ENCODE measurements at places on chromosomes 4 and X. TPM values are rescaled to one million over a fixed set of nuclear protein-coding genes. Genes with fewer than 3 reads are reported as not detected.

DNA sequence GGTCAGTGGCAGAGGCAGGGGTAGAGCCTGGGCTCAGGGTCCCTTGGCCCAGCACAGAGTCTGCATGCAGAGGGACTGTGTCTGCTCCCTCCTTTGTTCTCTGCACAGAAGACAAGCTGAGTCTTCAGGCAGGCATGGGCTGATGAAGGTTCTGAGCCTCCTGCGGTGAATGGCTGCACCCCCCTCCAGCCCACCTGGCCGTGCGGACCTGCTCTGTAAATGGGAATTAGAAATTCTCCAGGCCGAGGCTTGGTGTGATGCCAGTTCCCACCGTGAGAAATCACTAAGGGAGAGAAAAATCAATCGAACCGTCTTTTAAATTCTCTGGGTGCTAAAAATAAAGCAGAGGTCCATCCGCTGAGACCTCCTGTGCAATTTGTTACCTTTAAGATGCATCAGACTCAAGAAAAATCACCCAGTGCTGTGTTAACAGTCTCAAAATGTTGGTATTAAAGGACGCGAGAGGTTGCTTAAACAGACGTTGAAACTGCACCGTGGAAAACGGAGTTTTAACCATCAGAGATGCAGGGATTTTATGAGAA is 96.0 kb downstream of the WFS1 start:
- DNase-seq, result no peak

DNA sequence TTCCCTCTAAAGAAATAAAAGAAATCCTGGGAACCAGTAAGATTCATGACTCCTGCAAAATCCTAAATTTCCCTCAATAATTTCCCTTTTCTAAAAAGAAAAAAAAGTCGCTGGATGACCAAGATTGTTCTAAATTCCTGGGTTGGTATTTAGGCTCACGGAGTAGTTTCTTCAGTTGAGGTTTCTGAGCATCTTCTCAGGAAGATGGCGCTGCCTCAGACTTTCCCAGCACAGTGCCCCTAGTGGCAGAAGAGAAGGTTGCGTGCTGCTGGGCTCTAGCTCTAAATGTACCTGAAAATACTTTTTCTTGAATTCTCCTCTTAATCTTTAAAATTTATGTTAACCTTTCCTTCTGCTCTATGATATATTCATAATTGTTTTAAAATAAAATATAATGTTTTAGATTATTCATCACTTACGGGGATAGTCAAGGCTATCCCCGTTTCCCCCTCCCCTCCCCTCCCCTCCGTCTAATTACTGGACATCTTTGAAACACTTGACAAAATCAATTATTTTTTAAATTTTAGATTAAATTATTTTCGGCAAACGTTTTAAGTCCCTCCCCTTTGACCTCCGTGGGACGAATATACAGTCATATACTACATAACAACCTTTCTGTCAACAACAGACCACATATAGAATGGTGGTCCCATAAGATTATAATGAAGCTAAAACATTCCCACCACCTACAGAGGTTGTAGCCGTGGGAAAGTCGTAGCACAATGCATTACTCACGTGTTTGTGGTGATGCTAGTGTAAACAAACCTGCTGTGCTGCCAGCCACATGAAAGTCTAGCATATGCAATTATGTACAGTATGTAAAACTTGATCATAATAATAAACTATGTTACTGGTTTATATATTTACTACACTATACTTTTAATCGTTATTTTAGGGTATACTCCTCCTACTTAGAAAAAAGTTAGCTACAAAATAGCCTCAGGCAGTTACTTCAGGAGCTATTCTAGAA is 41.0 kb upstream of the GATB start:
- no peak for DNase-seq

GRCh38 chr4:7626531-7626930 is 191.8 kb upstream of the PSAPL1 start:
- no peak for DNase-seq

GRCh38 chr4:142160509-142160908 is 524.1 kb downstream of the IL15 start:
- DNase-seq, result no peak

DNA sequence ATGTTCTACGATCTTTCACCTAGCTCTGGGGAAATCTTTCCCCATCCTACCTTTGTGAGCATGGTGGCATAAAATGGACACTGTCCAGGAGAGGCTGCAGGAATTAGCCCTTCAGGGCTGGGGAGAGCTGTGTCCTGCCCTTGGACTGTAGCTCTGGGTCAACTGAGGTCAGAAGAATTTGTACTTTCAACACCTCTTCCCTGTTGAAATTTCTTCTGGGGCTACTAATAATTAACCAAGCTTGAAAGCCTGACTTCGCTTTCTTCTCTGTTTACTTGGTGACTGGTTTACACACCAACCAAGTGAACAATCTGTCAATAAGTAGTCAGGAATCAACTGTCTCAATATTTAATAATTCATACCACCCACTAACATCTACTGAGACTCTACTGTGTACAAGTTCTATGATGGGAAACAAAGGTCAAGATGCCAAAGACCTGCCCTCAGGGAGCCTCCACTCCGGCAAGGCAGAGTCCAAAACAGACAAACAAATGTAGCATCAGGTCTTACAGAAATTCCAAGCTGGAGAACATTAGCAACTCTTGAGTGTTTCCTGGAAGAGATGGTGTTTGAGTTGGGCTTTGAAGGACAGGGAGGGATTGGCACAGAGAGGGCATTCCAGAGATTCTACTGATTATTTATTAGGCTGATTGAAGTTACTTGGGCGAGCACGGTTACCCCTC is 113.1 kb downstream of the ENPP6 start:
- DNase-seq, result peak; percentile 50

XIAP gene
- polyA plus RNA-seq, result 37.2 TPM

NEIL3 gene
- polyA plus RNA-seq, result 2.6 TPM

BEX4 gene
- polyA plus RNA-seq, result 94.7 TPM
